A172 (cell line): ENCODE measurements at places on chromosomes 3 and 15. TPM values are rescaled to one million over a fixed set of nuclear protein-coding genes. Genes with fewer than 3 reads are reported as not detected.

Gene THSD4
- total RNA-seq = 6.4 and 8.6 TPM in 2 replicates

Gene MCF2L2
- 0.22 and 0.41 TPM in 2 replicates for total RNA-seq

Gene TERC
- total RNA-seq = 145 and 302 TPM in 2 replicates

Gene ALPK3
- total RNA-seq = 0.10 and 0.12 TPM in 2 replicates

Gene SLC25A20
- 23.9 and 45.5 TPM in 2 replicates for total RNA-seq

Gene GOLGA6A
- not detected in 2 replicates for total RNA-seq

Gene CYP19A1
- not detected in 2 replicates for total RNA-seq

Gene SERPINI2
- total RNA-seq = not detected in 2 replicates

Gene C3orf85
- total RNA-seq = not detected in 2 replicates

Gene ATP10A
- total RNA-seq = not detected in 2 replicates

Gene CEP152
- total RNA-seq = 8.3 and 9.8 TPM in 2 replicates

Gene SPINK8
- not detected in 2 replicates for total RNA-seq

Gene TMEM40
- total RNA-seq = 2.9 TPM in 1 of 2 replicates, not detected in the other

Gene FMN1
- 0.36 and 0.95 TPM in 2 replicates for total RNA-seq

Gene EHHADH
- total RNA-seq = 2.3 and 10.2 TPM in 2 replicates

Gene TEX9
- 9.0 and 15.3 TPM in 2 replicates for total RNA-seq
